NCI-H1417 treated with DMSO at 0.1 percent for 48 hours (cell line): ENCODE measurements at places on chromosomes 5 and 9.

DNA sequence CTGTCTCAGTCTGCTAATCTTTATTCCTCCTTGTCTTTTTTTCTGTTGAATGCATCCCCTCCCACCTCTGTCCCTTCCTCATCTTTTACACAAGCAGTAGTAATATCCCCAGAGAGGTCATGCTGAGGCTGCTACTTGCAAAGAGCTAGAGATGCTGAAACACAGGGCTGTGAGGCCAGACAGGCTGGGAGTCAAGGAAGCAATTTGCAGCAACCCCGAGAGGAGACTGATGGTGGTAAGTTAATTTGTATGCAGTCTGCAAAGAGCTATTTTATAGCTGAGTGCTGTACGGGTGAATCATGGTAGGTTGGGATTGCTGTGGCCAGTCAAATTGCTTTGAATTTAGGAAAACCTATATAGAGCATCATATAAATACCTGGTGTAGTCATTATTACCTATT lies 90.2 kb upstream of the SLC24A2 start:
- no peak for DNase-seq

GRCh38 chr9:96177005-96177718 lies 124.8 kb downstream of the HSD17B3 start:
- no peak for DNase-seq

- no peak for DNase-seq
These were observed 264.8 kb upstream of the TRIM32 start for GRCh38 chr9:116422119-116422979.

DNA sequence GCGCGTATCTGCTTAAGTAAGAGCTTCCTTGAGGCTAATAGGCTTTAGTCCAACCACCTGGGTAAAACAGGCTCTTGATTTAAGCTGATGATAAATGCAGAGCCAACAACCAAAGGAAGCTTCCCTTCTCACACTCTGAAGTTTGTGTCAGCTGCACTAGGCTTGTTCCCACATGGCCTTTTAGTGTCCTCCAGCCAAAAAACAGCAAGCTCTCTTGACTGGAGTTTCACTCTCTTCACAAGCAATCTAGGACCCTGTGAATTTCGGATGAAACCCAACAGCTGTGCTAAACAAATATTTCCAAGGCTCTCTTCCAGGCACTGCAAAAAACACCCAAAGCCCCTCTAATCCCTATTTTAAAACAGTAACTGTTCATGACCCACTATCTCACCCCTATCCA lies 63.9 kb downstream of the SAXO1 start:
- DNase-seq = no peak

DNA sequence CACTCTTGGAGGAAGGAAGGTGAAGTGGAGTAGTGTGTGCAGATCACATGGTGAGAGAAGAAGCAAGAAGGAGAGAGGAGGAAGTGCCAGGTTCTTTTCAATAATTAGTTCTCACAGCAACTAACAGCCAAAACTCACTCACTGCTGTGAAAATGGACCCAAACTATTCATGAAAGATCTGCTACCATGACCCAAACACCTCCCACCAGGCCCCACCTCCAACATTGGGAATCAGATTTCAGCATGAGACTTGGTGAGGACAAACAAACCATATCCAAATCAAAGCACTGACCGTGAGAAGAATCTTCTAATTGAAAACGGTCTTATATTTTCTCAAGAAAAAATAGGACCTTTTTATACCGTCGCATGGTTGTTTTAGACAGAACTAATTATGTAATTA lies 468.7 kb upstream of the TYRP1 start:
- no peak for DNase-seq

DNA sequence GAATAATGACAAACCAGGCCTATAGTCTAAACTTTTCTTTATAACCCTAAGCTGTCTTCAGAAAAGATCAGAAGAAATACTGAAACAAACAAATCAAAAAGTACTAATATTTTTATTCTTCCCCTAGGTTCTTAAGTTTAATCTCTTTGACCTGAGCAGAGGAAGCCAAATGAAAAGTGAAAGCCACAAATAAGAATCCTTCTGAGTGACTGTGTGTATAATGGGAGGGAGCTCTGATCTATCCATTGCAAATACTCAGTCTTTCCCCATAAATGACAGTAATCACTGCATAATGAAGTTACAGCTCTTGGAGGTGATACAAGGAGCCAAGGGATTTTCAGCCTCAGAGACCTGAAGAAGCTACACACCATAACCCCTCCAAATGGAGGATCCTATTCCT lies 126.9 kb upstream of the ATP10B start:
- DNase-seq = no peak

GRCh38 chr5:151909628-151910027 lies 15.0 kb downstream of the GLRA1 start:
- DNase-seq = no peak

GRCh38 chr5:4881366-4882002 lies 258.6 kb upstream of the ADAMTS16 start:
- no peak for DNase-seq

- no peak for DNase-seq
These were observed 586.0 kb downstream of the CCDC171 start for GRCh38 chr9:16138561-16139491.

DNA sequence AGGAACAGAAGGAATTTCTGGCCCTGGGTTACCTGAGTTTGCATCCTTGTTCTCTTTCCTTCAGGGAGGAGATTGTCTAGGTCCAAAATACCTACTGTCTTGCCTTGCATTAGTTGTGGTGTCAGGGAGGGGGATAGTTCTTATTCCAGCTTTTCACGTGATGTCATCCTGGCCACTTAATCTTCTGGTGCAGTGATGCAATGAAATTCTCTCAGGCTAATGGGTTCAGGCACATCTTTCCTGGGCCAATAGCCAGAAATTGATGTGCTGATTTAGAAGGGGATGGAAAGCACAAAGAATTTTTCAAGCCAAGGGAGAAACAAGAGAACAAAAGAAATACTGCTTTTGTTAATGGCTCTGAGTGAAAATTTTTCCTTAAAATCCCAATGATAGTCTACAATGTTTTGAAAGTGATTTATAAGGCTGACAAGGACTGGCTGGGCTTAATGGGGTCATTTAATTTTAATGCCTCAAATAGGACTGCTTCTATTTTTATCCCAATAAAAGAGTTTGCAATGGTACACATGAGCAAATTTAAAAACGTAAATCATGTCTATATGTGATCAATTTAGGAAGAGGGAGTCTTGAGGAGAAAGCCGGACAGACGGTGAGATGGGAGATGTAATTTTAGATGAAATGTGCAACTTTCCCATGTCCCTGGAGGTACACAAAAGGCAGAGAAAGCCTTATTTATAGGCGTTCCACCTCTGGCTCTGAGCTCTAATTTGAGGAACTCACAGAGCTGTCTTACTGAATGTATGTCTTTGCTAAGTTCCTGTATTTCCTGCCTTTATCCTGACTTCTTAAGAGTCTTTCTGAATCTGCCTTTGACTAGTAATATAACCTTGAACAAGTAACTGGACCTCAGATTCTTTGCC lies 89.3 kb upstream of the SV2C start:
- DNase-seq = no peak

DNA sequence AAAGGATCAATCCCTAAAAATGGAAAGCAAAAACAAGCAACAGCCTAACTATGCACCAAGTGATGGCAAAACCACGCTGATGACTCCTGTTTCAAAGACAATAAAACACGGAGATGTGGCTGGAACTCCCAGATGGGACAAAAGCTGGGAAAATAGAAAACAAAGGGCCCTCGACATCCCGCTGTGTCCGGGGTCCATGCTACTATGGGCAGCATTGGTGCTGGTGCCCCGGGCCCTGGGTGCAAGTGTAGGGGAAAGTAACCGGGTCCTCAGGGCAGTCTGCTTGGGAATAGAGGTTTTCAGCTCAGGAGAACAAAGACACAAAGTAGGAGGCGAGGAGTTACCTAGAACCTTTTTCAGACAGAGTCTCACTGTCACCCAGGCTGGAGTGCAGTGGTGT lies 46.1 kb downstream of the MRPL36 start:
- DNase-seq = no peak

GRCh38 chr9:18442629-18443491 lies 31.1 kb upstream of the ADAMTSL1 start:
- peak; percentile 22 for DNase-seq

- no peak for DNase-seq
These were observed 99.2 kb downstream of the SH3TC2 start for GRCh38 chr5:148963664-148964063.

GRCh38 chr5:7927466-7928375 lies 58.8 kb downstream of the MTRR start:
- DNase-seq = peak; percentile 44

GRCh38 chr9:120436446-120436845 lies 143.5 kb downstream of the CDK5RAP2 start:
- no peak for DNase-seq

DNA sequence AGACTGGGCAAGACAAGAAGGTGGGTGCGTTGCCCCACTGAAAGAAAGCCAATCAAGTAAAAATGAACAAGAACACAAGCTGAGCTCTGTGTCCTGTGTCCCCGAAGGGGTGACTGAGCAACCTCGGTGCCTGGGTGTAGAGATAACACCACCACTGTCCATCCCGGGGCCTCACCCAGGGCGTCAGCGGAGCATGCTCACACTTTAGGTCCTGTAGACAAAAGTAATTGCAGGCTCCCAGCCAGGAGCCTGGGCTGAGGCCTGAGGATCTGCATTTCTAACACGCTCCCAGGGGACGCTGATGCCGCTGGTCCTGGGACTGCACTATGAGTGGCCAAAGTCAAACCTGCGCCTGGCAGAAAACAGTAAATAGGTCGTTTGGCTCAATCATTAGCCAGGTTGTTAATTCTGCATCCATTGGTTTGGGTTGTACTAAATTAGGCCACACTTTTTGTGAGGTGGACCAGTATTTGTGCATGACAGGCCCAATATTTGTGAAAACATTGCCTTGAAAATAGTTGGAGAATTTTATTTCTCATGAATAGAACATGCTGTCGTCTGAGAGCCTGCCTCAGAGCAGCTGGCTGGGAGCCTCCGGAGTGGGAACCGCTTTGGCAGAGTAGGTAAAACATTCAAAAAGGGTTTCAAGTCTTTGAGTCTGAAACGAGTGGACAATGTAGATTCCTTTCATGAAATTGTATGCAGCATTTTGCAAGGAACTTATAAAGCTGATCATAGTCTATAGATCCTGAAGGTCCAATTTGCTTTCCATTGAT lies 38.3 kb downstream of the ANKRD33B start:
- no peak for DNase-seq

DNA sequence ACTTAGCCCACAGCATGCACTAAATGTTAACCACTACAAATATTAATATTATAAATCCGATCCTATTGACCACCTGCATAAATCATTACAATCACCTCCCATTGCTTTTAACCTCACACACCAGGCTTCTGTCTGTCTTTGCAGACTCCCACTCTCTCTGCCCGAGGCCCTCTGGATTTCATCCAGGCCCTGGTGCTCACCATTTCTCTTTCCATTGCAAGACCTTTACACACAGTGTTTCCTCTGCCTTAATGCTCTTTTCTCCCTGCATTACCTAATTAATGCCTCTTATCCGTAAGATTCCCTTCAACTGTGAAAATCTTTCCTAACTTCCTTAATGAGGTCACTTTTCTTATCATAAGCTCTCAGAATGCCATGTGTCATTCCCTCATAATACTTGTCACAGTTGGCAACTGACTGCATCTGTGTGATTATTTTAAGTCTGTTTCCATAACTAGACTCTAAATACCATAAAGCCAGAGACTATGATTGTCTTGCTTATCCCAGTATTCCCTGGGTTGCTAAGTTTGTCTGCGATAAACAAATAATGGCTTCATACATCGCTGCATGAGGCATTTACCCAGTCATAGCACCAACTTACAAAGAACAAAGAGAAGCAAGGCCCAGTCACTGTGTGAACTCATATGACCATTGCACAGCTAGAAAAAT lies 155.1 kb downstream of the CCDC192 start:
- no peak for DNase-seq

GRCh38 chr9:34719021-34719768 lies 9.3 kb upstream of the CCL21 start:
- DNase-seq = no peak

- DNase-seq = no peak
These were observed 585.5 kb downstream of the ISL1 start for GRCh38 chr5:51968756-51969155.

GRCh38 chr9:35108946-35109575 lies 6.1 kb upstream of the STOML2 start:
- no peak for DNase-seq

GRCh38 chr5:150764530-150764929 lies 5.7 kb upstream of the DCTN4 start:
- DNase-seq = no peak

DNA sequence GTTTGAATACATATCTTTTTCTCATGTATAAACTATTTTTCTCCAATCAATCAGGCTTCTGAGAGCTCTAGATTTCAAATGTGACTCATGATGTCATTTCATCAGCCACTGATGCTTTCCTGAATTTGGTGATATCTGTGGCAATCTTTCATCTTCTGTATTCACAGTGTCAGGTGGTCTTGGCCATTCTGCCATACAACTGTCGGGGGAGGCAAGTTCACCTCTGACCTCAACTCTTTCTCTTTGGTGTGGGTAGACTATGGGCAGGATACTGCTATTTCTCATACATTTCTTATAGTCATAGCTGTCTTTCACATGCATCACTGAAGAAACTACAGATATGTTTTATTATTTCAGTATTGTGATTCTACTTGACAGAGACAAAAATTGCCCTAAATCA lies 414.1 kb upstream of the MEF2C start:
- no peak for DNase-seq

GRCh38 chr9:37107701-37108100 lies 12.7 kb upstream of the ZCCHC7 start:
- DNase-seq = no peak

- no peak for DNase-seq
These were observed 87.0 kb downstream of the ZNF618 start for GRCh38 chr9:113963017-113963620.

DNA sequence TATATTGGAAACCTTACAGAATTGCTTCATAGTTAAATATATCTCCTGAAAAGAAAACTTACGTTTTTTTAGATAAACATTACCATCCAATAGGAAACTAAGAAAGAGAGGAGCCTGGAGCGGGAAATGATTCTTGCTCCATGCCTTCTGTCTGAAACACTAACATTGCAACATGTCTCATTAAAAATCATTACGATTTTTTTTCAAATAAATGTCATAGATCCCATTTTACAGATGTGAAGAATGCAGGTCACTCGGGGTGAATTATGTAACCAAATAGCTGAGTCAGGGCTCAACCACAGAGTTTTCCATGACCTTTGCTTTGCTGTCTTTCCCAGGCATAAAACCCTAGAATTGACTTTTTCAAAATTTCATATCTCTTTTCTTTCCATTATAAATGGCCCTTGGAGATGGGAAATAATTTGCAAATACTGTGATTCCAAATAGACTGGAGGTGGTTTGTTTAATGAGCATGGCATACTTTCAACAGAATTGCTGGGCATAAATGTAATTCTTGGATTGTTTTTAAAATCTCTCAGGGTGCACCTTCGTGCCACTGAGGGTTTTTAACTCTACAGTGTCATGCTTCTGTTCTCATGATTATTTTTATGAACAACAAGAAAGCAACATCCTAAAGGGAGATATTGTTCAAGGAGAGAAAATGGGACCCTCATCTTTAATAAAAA lies 302.8 kb downstream of the EBF1 start:
- no peak for DNase-seq

- DNase-seq = no peak
These were observed 65.8 kb downstream of the MTX3 start for GRCh38 chr5:79924936-79925893.
